IMR-90 (cell line): ENCODE measurements at places on chromosomes 2 and 18.
A peak's percentile ranks its signal among the peaks of the same experiment; 100 is the strongest.

DNA sequence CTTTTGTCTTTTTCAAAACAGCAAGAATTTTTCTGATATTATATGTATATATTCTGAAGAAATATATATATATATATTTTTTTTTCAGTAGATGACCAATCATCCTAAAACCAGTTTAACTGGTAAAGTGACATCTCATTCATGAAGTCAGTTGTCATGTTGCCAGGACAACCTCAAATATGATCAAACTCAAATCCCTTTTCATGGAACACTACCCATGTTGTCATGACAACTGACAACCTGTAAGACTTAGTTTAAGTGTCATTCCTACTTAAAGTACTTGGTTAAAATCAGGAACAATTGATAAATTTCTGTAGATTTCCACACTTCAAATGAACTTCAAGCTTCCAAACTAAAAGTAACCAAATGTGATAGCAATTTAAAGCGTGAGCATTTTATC lies 101.8 kb upstream of the ERBB4 start:
- no peak for DNase-seq

DNA sequence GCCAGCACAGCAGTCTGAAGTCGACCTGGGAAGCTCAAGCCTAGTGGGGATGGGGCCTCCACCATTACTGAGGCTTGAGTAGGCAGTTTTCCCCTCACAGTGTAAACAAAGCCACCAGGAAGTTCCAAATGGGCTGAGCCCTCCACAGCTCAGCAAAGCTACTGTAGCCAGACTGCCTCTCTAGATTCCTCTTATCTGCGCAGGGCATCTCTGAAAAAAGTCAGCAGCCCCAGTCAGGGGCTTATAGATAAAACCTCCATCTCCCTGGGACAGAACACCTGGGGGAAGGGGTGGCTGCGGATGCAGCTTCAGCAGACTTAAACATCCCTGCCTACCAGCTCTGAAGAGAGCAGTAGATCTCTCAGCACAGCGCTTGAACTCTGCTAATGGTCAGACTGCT lies 218.4 kb upstream of the VRK2 start:
- DNase-seq, result no peak

- DNase-seq, result peak; percentile 0
Measured at GRCh38 chr2:97267411-97268074, 154.6 kb downstream of the ANKRD36 start.

DNA sequence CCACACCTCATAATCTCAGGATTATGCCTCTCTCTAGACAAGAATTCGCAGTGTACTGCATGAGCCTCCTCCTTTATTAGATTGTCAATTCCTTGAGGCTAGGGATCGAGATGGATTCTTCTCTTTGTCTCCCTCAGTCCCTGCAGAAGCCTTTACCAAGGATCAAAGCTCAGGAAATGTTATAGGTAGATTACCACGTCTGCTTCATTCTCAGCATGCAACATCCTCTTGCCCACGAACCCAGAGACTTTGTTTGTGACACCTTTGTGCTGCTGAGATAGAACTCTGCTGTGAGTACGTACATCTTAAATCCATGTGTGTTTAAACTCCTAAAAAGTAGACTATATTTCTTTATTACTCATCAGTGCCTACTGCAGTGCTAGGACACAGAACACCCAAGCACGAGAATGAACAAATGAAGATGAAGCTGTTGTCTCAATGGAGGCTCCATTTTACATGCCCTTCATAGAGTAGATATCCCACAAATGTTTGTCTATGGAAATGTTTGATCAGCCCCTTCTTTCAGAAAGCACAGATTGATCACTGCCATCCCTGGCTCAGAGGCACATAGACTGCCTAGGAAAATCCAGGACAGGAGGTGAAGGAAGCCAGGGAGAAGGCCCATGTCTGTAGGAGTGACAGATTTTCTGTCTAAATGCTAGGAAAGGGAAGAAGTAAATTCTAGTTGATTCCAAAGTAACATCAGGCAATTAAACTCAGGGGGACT lies 98.8 kb upstream of the KLHL29 start:
- no peak for DNase-seq

- peak; percentile 60 for DNase-seq
Measured at GRCh38 chr18:61602836-61603235, 269.6 kb downstream of the CDH20 start.
